ENCODE measurements at places on chromosomes 2 and 18.
A peak's percentile ranks its signal among the peaks of the same experiment; 100 is the strongest.

- peak; percentile 73 for DNase-seq
Measured at GRCh38 chr2:217707131-217707611, 295.6 kb downstream of the TNS1 start.

- DNase-seq, result no peak
Measured at GRCh38 chr2:35530615-35531135, 824.9 kb upstream of the CRIM1 start.

DNA sequence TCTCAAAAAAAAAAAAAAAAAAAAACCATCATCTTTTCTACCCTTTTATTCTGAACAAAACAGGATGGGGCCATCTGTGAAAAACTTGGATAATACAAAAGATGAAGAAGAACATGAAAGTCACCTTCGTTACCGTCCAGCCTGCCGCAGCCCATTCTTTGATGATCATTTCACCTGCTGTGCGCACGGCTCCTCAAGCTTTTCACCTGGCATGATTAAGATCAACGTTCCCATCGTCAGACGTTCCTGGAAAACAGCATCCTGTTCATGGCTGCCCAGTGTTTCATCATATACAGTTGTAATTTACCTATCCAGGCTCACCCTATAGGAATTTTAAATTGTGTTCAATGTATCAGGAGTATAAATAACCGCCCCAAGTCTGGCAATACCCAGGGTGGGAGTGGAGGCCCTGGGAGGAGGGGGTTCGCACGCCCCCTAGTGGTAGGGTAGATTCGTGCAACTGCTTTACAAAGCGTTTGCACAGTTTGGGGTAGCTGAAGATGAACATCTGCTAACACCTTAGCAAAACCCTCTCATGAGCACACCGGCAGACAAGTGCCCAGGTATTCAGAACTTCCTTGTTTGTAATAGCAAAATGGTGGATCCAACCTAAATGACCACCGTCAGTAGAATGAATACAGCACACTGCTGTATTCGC lies 49.0 kb upstream of the GLI2 start:
- no peak for DNase-seq

DNA sequence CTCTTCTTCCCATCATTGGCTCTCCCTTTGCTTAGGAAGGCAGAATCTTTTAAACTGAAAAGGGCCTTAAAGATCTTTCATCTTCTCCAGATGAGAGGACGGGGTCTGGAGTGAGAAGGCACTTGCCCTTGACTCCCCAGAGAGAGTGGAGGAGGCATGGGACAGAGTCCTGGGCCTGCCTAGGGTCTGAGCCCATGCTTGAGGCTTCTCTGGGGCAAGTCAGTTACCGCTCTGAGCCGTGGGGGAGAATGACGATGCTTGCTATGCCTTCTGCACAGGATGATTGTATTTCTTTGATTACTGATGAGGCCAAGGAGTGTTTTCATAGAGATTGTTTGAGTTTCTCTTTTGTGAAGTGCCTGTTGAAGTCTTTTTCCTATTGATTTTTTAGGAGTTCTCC lies 921 bp downstream of the PLB1 start:
- DNase-seq, result no peak

DNA sequence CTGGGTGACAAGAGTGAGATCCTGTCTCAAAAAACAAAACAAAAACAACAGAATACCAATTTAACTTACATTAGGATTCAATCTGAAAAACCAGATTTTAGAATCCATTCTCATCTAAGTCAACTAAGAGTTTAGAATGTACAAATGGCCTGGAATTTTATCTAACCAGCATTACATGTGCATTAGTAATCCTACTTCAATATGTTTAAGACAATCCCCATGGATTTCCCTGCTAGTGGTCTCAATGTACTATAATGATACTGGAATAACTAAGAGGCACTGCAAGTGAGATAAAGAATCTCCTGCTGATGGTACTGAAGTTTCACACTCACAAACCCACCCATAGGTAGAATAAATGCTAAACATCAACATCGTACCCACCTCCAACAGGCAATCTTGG lies 53.9 kb upstream of the DNER start:
- no peak for DNase-seq

GRCh38 chr2:68404893-68405799 lies 40.1 kb downstream of the PLEK start:
- DNase-seq, result no peak

DNA sequence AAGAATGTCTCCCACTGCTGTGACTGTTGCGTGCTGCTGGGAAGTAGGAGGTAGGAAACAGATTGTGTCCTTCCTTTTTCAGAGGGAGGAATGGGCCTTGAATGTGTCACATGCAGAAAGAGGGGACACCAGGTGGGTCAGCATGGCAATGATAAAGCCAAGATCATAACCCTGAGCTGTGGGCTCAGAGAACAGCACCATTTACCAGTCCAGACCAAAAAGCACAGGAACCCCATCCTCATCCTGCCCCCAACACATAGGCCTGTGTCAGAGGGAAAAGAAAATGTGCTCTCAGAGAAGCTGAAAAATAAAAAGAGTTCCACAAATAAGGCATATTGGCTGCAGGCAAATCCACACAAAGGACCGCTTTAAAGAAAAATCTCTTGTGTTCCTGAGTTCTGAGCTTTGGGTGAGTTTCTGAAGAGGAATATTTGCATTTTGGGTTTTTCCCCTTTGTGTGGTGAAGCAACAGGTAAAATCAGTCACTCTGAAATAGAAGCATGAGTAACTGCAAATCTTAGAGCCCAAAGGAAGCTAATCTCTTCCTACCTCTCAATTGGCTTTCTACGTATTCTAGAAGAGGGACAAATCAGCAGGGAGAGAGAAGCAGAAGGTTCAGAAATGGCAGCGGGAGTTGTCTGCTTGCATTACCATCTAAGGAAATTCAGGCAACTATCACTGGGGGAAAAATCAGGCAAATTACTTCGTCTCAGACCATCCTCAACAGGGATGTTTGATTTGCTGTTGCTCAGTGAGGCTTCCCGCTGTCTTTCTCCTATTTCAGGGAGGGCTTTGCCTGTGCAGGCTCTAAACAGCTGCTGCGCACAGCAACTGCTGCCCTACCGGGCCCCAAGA lies 106.8 kb downstream of the BCL11A start:
- no peak for DNase-seq

- peak; percentile 32 for DNase-seq
Measured at GRCh38 chr2:133817680-133818566, 249.7 kb upstream of the NCKAP5 start.

DNA sequence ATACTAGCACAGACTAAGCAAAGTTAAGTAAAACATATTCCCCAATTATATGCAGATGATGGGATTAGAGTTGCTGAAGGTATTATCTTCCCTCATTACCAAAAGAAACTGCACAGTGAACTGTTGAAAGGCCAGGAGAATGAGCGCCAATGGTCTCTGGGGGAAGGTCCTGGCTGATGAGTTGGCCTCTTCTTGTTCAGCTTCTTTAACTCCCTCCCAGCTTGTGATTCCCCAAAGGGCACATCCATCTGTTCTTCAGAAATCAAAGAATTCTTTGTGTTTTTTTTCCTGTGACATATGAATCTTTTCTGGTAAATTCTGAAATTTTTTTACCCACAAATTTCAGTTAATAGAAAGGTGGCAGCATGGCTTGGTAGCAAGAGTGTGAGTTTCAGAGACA lies 667.6 kb downstream of the CNTNAP5 start:
- DNase-seq, result no peak

- no peak for DNase-seq
Measured at GRCh38 chr2:112691881-112692281, 28.9 kb upstream of the NT5DC4 start.

DNA sequence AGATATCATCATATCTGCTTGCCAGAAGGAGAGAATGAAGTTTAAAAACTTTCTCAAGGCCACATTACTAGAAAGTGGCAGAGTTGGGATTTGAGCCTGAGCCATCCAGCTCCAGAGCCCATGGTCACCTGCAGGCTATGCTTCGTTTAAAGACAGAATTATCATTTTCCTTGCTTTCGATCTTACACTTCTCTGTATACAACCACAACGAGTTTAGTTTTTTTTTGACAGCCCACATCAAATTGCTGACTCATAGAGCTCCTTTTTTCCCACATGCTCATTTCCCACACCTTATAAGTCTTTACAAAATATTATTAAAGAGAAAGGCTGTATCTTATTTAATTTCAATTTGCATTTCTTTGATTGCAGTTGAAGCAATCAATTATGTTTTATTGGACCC lies 6.5 kb downstream of the PLEK start:
- no peak for DNase-seq

GRCh38 chr18:35142275-35142615 lies 98.6 kb upstream of the ZNF397 start:
- DNase-seq, result no peak

- DNase-seq, result no peak
Measured at GRCh38 chr18:61955644-61956043, 62.8 kb upstream of the RNF152 start.

GRCh38 chr18:6860804-6861448 lies 131.4 kb downstream of the ARHGAP28 start:
- DNase-seq, result no peak

DNA sequence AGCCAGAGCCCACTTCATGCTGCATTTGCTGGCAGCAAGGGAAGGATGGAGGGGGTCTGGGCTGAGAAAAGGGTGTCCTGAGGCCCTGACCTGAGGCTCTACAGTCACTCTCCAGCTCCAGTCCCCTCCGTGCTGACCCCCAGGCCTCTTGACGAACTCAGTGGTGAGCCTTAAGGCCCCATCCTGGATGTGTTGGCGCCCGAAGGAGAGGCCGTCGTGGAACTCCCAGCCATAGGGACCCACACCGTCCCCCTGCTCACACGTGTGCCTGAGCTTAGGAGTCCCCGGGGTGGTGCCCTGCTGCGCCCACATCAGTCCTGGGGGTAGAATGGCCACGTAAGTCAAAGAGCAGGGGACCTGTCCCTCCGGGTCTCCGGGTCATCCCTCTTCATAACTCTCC lies 776 bp downstream of the MOGS start:
- no peak for DNase-seq

DNA sequence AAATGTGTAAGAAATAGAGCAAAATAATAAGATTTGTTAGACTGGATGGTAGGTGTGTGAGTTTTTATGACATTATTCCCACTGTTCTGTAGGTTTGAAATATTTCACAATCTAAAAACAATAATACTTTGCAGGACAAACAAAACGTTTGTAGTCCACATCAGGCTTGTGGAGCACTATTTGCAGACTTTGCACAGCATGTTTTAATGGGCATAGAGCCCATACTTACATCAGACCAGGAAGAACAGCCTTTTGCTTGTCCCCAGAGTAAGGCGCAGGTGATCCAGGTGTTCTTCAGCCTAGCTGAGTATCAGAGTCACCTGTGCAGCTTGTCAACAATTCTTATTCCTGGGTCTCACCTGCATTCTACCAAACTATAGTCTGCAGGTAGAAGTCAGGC lies 9.1 kb upstream of the STK39 start:
- DNase-seq, result no peak

- DNase-seq, result no peak
Measured at GRCh38 chr2:124257120-124257519, 232.0 kb downstream of the CNTNAP5 start.

DNA sequence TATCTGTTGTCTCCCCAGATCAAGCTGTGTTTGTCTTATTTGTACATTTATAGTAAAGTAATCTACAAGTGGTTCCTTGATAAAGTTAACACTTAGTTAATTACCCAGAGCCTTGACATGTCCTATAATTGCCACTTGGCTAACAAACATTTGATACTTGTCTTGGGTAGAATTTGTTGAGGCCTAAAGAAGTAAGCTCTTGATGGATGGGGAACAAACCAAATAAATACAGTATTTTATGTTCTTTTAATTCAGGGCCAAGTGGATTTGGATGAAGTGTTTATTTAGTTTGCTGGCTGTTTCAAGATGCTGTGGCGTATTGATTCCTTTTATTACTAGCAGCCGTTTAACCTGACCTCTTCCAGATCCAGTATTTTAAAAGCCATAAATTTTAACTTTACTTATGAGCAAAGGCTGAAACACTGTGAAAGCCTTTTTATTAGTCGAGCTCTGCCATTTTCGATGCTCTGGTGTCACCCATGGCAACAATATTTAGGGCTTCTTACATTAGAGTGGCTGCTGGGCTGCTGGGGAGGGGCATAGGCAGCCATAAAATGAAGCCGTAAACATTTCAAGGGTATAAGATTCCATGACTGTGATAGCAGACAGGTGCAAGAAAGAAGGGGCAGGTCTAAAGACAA lies 401.6 kb upstream of the NRP2 start:
- DNase-seq, result no peak

- peak; percentile 57 for DNase-seq
Measured at GRCh38 chr2:76668279-76668678, 853.9 kb downstream of the LRRTM4 start.

GRCh38 chr2:21910832-21911507 lies 787.2 kb downstream of the TDRD15 start:
- no peak for DNase-seq

DNA sequence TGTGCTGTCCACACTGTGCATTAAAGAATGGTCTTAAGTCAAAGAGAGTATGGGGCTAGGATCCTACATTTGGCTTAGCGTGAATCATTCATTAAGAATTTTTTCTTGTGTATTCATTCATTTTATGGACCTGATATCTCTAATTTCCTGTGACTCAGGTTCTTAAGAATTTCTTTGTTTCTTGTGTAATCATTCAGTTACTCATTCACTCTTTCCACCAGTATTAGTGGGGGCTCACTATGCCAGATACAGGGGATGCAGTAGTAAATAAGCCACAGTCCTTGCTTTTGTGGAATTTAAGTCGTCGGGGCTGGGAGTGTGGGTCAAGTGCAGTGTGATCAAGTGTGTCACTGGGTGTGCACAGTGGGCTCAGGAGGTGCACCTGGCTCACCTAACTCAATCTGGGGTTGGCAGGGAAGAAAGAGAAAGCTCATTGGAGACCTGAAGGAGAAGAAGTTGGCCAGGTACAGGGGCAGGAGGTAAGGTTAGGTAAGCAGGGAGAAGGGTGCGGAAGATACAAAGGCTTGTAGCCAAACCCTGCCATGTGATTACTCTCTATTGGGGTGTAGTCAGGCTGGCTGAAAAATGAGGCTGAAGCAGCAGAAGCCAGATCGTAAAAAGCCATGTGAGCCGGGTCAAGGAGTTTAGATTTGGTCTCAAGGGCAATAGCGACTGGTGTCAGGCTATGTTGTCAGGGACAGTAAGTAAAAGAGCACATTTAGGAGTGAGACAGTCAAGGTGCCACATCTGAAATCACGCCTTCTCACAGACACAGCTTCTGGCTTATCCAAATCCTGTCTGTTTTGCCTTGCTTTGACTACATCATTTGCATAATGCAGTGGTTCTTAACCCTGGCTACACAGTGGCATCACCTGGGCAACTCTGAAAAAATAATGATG lies 67.2 kb downstream of the KCTD1 start:
- no peak for DNase-seq

- no peak for DNase-seq
Measured at GRCh38 chr2:35522450-35522849, 833.1 kb upstream of the CRIM1 start.

GRCh38 chr18:23099621-23100020 lies 35.7 kb upstream of the CABLES1 start:
- no peak for DNase-seq

GRCh38 chr2:217790195-217790594 lies 212.6 kb downstream of the TNS1 start:
- DNase-seq, result no peak

GRCh38 chr2:53848062-53848461 lies 11.7 kb downstream of the GPR75 start:
- DNase-seq, result no peak

GRCh38 chr2:240760576-240761246 lies 59.3 kb downstream of the KIF1A start:
- DNase-seq, result no peak

- DNase-seq, result no peak
Measured at GRCh38 chr2:226746196-226746800, 53.3 kb downstream of the IRS1 start.
